AG10803 (cell line): ENCODE measurements at places on chromosomes 13 and 19.

DNA sequence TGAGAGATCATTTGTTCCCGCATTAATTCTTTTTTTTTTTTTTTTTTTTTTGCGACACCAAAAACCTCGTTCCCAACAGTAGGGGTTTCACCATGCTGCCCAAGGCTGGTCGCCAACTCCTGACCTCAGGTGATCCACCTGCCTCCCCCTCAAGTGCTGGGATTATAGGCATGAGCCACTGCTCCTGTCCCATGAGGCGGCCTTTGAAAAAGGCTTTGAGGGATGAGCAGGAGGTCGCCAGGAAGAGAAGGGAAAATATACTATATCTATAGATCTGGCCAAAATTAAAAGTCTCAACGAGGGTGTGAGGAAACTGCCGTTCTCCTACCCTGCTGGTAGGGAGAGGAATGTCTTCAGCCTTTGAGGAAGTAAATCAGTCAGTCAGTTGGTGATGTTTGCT, 26.2 kb downstream of the ZNF473 start:
- no peak for DNase-seq

DNA sequence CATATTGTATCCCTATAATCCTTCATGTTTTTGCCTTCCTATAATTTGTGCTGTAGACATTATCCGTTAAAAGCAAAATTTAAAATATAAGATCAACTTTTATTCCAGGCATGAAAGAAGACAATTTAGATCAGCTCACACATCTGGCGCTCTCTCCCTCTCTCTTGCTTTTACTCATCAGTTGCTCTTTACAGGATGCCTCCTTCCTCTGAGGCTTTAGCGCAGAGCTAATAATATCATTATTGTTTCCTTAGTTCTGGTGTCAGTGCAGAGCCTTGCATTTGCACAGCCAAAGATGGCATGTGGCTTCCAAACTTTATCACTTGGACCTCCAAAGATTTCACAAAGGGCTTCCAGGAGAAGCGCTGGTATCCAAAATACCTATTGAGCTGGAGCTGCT, 295.1 kb downstream of the FGF9 start:
- no peak for DNase-seq

- no peak for DNase-seq
Observed at GRCh38 chr19:56917998-56918397, 77.5 kb upstream of the PEG3 start.

DNA sequence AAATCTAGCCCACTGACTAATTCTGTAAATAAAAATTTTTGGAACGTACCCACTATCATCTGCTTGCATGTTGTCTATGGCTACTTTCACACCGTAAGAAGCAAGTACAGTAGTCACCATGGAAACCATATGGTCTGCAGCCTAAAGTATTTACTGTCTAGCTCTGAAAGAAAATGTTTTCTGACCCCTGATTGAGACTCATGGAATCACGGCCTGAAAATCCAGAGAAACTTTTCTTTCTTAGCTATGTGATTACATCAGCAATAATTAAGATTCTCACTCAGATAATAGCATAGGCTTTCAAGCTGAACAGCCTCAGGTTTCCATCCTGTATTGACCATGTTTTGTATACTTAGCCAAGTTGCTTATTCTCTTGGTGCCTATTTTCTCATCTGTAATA, 264.6 kb downstream of the NHLRC3 start:
- DNase-seq: no peak

- no peak for DNase-seq
Observed at GRCh38 chr13:33874871-33875270, 56.9 kb downstream of the RFC3 start.

DNA sequence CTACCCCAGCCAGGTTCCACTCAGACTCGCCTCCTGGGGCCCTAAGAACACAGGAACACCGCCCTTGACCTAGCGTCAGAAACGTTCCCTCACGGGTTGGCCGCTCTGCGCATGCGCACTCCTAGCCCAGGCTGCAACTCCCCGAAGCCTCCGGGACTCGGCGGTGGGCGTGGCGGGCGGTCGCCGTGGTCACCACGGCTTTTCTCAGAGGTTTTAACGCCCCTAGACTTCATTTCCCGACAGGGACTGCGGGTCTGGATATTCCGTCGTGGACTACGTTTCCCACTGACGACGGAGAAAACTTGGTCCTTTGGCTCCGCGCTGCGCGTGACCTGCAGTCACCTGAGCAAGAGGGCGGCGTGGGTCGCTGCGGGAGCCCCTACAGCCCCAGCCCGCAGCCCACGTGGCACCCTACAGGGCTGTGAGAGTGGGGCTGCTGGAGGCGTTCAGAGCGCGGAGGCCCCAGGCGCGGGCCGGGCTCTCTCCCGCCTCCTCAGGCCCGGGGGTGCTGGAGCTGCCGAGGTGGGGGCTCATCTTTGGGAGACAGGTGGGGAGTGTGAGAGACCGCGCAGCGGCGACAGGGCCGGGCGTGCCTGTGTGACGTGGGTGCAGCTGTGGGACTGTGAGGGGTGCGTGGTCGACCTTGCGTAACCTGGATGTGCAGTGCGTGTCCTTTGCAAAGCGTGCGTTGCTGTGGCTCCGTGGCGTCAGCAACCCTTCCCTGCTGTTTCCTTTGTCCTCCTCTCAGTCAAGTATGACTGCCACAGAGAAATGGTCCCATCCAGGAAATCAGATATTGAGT, 38.0 kb upstream of the ZNF573 start:
- peak; percentile 31 for DNase-seq

DNA sequence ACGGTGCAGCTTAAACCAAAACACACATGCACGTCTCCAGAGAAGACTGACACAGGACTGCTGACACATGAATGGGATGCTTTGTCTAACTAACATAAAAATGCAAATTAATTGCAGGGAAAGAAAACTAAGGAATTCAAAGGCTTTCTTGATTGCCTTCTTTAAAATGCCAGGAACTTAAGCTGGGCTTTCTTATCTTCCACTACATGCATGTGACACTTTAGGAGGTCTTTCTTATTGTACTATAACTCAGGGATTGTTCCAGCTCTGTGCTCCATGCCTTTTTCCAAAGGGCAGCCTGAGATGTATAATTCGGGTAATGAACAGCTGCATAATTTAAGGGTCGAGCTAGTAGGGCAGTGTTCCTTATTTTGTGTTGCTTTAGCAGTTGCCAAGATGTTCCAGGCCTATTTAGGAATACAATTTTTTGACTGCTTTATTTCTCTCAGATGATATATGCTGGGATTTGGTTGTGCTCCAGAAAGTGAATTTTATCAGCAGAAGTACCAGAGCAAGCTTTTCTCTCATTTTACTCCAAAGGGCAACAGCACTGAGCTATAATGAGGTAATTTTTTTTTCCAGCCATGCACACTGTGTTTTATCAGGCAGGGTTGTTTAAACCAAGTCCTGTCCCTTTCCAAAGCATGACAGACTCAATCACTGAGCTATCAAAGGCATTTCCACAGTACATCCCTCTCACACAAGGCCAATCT, 885.2 kb downstream of the PCDH9 start:
- no peak for DNase-seq

DNA sequence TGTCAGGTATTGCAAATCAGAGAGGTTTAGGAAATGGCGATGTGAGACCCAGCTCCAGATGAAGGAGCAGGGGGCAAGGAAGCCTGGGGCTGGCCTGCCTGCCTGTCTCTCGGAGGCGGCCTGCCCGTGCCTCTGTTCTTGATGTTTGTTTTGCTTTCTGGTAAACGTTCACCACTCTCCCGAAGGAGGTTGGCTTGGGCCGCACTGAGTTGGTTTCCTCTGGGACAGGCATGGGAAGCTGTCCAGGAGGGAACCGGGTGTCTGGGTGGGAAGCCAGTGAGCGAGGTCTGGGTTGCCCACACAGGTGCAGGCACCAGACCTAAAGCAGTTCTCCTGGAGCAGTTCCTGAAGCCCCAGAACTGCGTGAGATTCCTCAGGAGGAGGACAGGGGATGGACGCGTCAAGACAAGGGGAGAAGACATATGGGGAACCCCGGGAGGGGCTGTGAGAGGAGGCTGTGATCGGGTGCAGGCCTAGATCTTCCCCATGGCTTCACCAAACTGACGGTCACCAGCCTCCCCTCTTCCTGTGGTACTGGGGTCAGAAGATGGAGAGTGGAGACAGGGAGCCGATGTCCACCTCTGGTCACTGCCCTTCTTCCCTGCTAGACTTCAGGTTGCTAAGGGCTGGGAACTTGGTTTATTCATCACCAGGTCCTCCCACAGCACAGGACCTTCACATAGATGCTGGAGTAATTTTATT, 15.2 kb downstream of the COL4A2 start:
- DNase-seq: no peak

DNA sequence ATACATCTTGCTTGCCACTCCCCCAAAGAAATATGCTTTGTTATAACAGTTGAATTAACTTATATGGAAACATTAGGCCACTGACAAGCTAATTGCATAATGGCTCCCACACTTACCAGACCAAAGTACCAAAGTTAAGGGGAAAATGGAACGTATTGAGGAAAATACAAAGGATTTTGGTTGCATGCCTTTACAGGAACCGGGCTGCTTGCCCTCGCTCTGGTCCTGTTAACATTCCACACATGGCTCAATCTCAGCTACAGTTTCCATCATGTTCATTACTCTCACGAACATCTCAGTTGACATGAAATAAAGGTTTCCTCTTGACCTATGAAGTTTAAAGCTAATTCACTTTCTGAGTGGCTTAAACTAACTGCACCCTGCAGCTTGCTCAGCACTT, 220.7 kb upstream of the RXFP2 start:
- DNase-seq: peak; percentile 93

- DNase-seq: no peak
Observed at GRCh38 chr19:51478381-51479234, at the start of gene CEACAM18. Gene CEACAM18 (plus strand): TSS chr19:51478539.

DNA sequence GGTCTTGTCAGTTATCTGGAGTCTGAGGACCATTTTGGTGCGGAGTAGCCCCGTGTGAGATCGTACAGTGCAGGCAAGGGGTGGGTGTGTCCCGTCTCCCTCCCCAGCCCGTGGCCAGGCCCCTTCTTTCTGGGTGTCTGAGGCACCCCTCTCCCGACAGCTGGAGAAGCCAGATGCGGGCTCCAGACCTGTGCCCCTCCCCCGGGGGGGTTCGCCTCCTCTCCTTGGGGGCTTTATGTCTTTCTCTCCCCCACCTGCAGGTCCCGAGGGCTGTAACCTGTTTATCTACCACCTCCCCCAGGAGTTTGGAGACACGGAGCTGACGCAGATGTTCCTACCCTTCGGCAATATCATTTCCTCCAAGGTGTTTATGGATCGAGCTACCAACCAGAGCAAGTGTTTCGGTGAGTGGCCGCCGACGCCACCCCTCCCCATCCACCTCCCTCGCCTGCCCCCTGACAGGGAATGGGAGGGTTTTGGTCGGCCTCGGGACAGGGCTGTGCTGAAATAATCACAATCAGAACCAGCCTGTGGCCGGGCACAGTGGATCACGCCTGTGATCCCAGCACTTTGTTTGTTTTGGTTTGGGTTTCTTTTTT, 65.6 kb downstream of the CELF5 start:
- no peak for DNase-seq
